Hippocampal formation (tissue), 2 donors: ENCODE measurements at places on chromosomes 5 and 9.

DNA sequence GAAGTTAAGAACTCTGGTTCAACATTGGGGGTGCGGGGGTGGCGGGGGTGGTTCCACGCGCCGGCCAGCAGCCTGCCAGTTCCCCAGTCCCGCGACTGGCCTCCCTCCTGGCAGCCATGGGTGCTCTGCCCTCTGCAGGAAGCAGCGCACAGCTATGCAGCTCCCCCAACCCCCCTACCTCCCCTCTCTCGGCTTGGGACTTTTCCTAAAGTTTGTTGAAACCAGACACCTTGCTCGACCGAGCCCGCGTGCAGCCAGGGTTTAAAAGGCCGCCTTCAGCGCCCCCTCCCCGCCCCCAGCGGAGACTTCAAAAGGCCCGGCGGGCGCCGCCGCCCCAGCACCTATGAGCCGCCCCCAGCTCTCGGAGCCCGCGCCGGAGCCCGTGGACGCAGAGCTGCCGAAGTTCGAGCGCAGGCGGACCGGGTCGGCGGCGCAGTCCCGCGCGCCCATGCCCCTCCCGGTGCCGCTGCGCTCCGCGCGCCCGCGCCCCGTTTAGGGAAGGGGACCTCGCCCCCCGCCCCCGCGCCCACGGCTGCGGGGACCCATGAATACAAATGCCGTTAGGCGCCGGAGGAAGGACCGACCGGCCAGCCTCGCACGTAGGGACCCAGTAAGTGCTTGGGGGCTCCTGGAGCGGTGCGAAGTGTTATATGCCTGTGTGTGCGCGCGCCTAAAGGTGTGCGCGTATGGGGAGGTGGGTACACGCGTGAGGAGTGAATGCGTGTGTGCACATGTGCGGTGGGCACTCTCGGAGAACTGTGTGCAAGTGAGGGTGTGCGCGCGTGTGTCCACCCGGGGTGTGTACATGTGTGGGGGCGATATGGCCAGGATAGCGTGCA lies 1.4 kb upstream of the COL27A1 start:
- no peak for DNase-seq

DNA sequence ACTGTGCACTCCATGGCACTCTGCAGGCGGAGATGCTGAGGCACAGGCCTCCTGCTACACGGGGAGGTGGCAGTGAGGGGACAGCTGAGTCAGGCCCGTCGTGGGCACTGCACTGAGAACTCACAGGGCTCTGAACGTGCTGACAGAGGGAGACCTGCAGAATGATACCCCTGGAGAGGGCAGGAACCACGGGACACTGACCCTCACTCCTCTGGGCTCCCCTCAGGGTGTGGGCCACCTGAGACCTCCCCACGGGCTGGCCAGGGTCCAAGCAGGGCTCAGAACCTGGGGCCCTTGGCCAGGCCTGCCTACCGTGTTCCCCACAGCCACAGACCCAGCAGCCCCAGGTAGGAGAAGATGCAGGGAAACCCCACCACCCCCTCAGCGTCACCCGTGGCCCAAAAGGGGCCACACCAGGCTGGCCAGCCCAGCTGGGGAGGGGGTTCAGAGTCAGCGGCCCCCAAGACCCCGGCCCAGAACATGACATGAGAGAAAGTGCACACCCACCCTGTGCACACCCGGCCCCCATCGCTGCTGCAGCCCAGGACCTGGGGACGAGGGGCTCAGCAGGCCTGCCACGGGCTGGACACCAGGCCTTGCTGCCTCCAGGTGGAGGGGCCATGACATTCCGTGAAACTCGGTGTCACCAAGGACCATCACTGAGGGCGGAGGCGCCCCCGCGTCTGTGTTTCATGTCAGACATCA lies 30.9 kb downstream of the GLT6D1 start:
- no peak for DNase-seq

DNA sequence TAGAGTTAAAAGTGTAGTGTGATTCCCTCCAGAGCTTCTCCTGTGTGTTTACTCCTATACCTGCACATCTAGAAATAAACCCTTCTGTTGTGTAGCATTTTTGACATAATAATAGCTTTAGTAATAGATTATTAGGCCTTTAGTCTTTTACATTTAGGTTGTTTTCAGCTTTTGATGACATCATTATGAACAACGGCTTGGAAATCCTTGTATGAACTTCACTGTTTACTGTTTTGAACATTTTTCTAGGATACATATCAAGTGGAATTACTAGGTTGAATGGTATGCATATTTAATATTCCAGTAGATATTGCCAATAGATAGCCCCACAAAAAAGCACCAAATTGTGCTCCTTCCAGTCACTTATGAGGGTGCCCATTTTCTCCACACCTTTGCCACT lies 174.0 kb downstream of the ARHGAP26 start:
- no peak for DNase-seq

DNA sequence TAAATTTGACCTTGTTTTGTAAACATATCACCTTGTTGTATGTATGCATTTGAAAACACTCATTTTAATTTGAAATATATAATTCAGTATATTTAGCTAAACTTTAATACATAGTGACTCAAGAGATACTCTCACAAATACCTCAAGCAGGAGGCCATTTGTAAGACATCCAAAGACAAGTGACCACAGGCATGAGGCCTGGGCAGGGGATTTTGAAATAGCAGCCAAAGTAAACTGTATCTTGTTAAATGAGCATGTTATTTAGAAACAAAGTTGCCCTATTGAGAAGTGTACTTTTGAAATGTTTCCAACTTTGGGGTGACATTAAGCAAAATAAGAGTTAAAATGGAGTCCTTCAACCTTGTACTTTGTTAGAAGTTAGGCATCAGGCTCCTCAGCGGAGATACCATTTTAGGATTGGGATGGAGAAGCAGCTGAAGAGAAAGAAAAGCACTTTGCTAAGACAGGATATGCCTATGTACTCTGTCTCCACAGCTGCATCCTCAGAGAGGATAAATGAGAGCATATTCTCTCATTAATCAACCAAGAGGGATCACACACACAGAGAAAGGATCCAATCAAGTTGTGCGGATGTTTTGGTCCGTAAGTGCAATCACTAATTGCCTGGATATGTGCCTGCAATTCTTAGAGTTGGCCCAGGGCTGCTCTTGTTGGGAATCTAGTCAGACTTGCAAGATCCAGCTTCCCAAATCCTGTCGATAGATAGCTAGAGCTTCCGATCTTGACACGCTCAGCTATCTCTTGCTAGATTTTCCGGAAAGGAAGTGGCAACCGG lies 157.5 kb upstream of the HAPLN1 start:
- no peak for DNase-seq

GRCh38 chr5:94402096-94402495 lies 216.3 kb downstream of the KIAA0825 start:
- no peak for DNase-seq

DNA sequence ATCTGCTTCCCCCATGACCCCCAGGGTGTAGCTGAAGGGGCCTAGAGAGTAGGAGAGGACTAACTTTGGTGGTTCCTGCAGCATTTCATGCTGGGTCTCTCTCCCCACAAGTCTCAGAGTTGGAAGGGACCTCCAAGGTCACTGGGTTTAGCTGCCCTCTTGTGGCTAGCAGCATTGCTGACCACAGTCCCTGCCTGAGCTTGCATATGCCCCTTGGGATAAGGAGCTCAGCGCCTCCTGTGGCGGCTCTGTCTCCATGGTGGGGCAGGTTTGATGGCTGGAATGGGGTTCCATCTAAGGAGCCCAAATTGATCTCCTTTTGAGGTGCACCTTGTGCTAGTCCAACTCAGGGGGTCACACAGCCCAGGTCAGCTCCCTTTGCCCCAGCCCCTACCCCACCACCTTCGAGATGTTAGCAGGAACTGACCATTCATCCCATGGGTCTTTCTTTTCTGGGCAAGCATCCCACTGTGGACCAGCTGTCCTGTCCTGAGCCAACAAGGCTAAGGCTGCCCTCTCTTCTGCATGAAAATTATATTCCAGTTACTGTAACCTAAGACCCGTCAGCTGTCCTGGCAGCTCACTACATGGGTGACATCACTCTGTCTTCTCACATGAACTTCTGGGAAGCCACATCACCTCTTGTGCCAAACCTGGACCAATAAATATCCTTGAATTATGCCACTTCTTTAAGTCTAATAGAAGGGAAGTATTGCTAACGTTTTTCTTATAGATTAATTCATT lies 196.2 kb downstream of the HSPA4 start:
- no peak for DNase-seq

DNA sequence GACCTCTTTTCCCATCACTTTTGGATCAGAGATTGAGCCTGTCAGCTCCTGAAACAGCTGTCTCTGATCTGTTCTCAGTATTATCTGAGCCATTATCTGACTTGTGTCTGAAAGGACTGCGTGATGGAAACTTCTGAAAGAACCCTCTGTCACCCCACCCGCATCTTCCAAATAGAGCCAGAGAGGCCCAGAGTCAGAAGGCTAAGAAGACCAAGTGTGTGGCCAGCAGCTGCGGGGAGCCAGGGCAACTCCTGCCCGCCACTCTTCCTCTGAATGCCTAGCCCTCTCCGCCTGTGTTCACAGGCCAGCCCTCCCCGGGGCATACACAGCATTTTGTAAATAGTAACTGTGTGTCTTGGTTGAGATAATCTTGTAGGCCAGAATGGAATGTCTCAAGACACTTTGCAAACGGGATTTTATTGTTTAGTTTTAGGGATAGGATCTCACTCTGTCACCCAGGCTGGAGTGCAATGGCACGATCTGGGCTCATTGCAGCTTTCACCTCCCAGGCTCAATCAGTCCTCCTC lies 92.7 kb downstream of the AOPEP start:
- no peak for DNase-seq

DNA sequence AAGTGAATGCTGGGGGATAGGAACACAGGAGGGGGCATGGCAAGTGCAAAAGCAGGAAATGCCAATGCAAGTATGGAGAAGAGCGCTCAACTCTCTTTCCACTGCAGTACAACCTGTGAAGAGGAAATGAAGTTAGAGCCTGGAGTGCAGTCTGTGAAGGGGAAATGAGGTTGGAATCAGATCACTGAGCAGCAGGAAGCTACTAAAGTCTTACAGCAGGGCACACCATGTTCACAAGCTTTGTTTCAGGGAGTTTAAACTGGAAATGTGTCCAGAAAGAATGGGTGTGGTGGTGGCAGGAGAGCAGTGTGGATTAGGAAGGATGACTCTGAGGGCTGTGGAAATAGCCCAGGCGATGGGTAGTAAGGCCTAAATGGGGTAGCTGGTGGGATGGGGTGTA lies 15.4 kb downstream of the ARHGEF37 start:
- DNase-seq: no peak

DNA sequence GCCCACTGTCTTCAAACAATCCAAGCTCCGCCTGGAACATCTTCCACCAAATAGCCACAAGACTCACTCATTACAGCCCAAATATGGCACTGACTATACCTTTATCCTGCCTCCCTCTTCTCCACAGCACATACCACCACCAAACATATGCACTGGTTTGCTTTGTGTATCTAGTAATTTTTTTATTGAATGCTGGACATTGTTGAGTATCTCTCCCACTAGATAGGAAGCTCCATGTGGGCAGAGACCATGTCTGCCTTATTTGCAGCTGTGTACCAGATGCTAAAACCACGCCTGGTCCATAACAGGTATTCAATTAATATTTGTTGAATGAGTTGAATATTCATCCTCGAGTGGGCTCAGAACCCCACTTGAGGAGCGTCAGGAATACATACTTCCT lies 67.2 kb upstream of the FUBP3 start:
- no peak for DNase-seq

DNA sequence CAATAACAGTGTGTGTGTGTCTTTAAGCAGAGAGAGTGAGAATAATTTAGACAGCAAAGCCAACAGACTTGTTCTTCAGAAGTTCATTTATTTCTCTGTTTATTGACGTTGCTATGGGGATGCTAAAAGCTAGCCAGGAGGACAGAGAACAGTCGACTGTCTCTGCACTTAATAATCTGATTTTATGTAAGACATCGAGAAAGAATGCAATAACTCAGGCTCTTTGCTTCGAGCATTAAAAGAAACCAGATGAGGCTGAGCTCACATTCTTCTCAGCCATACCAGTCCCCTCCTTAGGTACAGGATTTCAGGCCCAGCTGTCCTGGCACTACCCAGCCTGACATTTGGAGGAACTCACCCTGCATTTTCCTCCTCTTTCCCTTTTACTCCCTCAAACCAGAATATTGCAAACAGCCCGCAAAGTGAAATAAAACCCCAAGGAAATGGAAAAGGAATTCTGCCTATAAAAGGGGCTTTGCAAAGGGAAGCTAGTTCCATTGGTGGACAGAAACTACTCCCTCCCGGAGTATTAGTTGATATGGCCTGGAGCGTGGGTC lies 44.5 kb upstream of the DPYSL3 start:
- DNase-seq: no peak

GRCh38 chr5:23411994-23412393 lies 95.4 kb upstream of the PRDM9 start:
- DNase-seq: no peak

GRCh38 chr5:82513738-82514137 lies 235.6 kb upstream of the RPS23 start:
- DNase-seq: no peak

DNA sequence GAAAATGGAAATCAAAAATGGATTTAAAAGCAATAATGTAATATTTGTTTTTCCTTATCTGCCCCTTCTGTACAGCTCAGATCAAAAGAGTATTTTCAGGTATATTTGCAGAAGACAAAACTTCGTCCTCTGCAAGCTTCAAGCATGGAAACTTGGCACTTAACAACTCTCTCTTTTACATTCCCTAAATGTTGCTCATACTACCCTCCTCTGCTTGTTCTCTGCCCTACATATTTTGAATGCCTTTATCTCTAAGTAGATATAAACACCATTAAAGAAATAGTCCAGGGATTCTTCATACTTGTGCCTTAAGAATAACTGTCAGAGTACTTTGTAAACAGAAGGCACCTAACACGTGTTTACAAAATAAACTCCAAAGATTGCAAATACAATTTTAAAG lies 19.2 kb upstream of the SMC2 start:
- DNase-seq: no peak
